Neural cell (in vitro differentiated cells): ENCODE measurements at places on chromosomes 2 and 18. TPM values are rescaled to one million over a fixed set of nuclear protein-coding genes. Genes with fewer than 3 reads are reported as not detected.

Gene C1GALT1C1L
- not detected in 2 replicates for polyA plus RNA-seq

Gene KCNS3
- 0.15 TPM in 1 of 2 replicates, not detected in the other for polyA plus RNA-seq

Gene SERPINB5
- polyA plus RNA-seq: not detected in 2 replicates

Gene KIF5C
- polyA plus RNA-seq: 515 and 527 TPM in 2 replicates

Gene GPBAR1
- polyA plus RNA-seq: not detected in 2 replicates

Gene AMER3
- polyA plus RNA-seq: 19.2 and 22.7 TPM in 2 replicates
